Upper lobe of right lung (tissue), 1 donor: ENCODE measurements at places on chromosomes 2 and 18.

DNA sequence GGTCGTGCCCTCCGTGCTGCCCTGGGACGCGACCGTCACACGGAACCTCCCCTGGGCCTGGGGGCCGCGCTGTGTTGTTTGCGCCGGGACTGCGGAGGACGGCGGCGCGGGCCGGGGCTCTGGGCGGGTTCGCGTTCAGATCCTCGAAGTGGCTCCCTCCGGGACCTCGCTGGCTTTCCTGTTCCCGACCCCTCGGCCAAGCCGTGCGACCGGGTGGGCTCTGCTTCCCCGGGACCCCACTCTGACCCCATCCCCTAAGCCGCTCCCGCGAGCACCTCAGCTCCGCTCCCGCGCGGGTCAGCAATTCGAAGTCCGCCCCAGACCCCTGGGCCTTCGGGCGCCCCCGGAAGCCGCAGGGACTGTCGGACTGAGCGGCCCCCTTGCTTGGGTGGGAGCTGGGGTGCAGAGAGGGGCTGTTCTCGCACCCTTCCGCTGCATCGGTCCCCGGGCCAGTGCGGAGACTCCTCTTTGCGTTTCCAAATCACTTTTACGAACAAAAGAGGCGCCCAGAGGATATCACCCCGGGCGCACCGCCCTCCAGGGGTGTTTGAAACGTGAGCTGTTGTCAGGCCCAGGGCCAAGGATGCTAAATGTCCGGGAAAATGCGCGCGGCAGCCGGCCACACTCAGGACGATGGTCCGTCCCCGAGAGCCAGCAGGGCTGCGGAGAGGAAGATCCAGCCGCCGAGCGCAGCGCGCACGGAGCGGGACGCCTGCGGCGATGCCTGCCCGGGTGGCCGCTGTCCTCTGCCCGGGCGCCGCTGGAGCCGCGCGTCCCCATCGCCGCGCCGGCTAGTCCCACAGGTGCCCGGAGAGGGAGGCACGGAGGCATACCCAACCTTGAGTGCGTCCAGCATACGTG, 73.5 kb downstream of the ZCCHC2 start:
- peaks cover 50% of the 10 kb centered on the region for H3K27me3 ChIP-seq
- H3K27ac ChIP-seq = no peak overlapping the region
- H3K4me1 ChIP-seq = peaks cover 18% of the 10 kb centered on the region
- H3K4me3 ChIP-seq = peak overlapping the region; percentile 35

- no peak for DNase-seq
- no peaks in the 10 kb centered on the region for H3K4me1 ChIP-seq
- no peak overlapping the region for H3K27ac ChIP-seq
- no peak overlapping the region for H3K4me3 ChIP-seq
- no peaks in the 10 kb centered on the region for H3K27me3 ChIP-seq
- no peaks in the 10 kb centered on the region for H3K36me3 ChIP-seq
Observed at GRCh38 chr18:76392349-76392748, 102.7 kb downstream of the ZNF516 start.

DNA sequence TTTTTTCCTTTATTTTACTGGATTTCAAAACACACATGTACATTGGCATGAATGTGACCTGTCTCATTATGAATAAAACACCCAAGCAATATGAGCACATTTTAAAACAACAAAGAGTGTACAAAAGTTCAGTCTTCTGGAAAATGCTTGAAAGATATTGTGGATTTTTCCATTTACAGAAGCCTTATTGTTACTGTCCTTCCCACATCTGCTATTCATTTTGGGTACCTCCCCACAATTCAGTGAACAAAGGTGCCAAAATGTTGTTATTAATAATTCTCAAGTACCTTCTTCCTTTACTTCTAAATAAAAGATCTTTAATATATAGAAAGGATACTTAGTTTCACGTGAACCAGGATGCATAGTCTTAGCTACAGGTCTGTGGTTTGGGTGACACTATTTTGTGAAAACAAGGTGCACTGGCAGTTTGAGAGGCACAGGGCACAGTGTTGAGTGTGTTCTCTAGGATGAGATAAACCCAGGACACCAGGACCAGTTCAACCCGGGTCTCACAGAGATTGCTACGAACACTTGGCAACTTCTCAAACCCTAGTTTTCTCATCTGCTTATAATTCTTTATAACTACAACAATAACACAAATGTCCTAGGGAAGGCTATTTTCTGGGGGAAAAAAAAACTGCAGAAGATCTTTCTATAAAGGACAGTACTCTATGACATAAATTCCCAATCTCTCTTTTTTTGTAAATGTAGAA, 84.5 kb upstream of the GALNT5 start:
- no peak overlapping the region for H3K27ac ChIP-seq
- no peak for DNase-seq
- H3K4me1 ChIP-seq = no peaks in the 10 kb centered on the region
- H3K36me3 ChIP-seq = no peaks in the 10 kb centered on the region
- H3K27me3 ChIP-seq = no peaks in the 10 kb centered on the region
- H3K4me3 ChIP-seq = no peak overlapping the region

- DNase-seq = no peak
- H3K4me3 ChIP-seq = no peak overlapping the region
- H3K27me3 ChIP-seq = no peaks in the 10 kb centered on the region
- H3K36me3 ChIP-seq = no peaks in the 10 kb centered on the region
- peaks cover 23% of the 10 kb centered on the region for H3K4me1 ChIP-seq
Observed at GRCh38 chr18:48680339-48681250, 141.8 kb downstream of the CTIF start.

GRCh38 chr18:66196805-66197204, 407.1 kb downstream of the CDH19 start:
- no peak overlapping the region for H3K4me3 ChIP-seq
- H3K4me1 ChIP-seq = no peaks in the 10 kb centered on the region
- H3K27me3 ChIP-seq = no peaks in the 10 kb centered on the region
- H3K36me3 ChIP-seq = no peaks in the 10 kb centered on the region

DNA sequence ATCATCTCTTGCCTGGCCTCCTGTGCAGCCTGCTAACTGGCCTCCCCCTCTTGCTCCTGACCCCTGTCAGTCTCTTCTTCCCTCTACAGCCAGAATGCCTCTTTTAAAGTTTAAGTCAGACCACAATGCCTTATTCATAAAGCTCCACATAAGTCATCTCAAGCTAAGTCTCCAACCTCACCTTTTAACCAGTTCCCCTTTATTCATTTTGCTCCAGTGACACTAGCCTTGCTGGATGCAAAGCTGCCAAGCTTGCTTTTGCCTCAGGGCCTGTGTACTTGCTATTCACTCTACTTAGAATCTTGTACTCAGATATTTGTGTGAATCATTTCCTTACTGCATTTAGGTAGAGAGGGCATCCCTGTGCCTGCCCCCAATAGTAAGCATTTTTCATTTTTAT, 180.9 kb downstream of the PDE1A start:
- no peak overlapping the region for H3K4me3 ChIP-seq
- H3K4me1 ChIP-seq = peaks cover under 1% of the 10 kb centered on the region
- DNase-seq = no peak
- no peaks in the 10 kb centered on the region for H3K27me3 ChIP-seq
- H3K27ac ChIP-seq = no peak overlapping the region

GRCh38 chr2:126664234-126664633, 8.3 kb downstream of the GYPC start:
- H3K36me3 ChIP-seq = no peaks in the 10 kb centered on the region
- no peak for DNase-seq
- no peak overlapping the region for H3K4me3 ChIP-seq
- H3K27me3 ChIP-seq = no peaks in the 10 kb centered on the region
- no peak overlapping the region for H3K27ac ChIP-seq

DNA sequence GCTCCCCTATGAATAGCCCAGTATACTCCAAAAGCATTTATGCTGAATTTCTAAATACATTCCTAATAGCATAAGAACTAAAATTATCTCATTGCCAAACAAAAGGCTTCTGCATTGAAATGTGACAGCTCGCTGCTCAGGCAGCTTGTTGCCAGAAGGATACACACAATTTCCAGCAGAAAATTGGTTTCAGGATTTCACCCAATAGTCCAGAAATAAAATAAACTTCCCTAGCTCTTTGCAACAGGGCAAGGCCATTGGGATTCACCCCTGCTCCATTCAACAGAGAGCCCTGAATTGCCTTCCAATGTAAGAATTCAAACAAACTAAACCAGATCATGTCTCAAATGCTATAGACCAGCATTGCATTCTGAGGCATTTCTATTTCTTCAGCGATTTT, 70.7 kb downstream of the RBM43 start:
- no peak overlapping the region for H3K27ac ChIP-seq
- no peaks in the 10 kb centered on the region for H3K27me3 ChIP-seq
- no peak for DNase-seq
- no peaks in the 10 kb centered on the region for H3K4me1 ChIP-seq

- no peak overlapping the region for H3K4me3 ChIP-seq
- H3K4me1 ChIP-seq = peaks cover 16% of the 10 kb centered on the region
- H3K27me3 ChIP-seq = no peaks in the 10 kb centered on the region
- no peak for DNase-seq
Observed at GRCh38 chr2:47269316-47270232, 114.5 kb upstream of the STPG4 start.

GRCh38 chr2:48316753-48317750, 212.9 kb upstream of the STON1 start:
- DNase-seq = no peak
- no peaks in the 10 kb centered on the region for H3K36me3 ChIP-seq
- H3K4me1 ChIP-seq = peaks cover 4% of the 10 kb centered on the region
- no peak overlapping the region for H3K27ac ChIP-seq

GRCh38 chr18:46917803-46918600, 600 bp downstream of the KATNAL2 start:
- no peaks in the 10 kb centered on the region for H3K36me3 ChIP-seq
- no peaks in the 10 kb centered on the region for H3K27me3 ChIP-seq
